Mammary epithelial cell (primary cell): ENCODE measurements at places on chromosomes 2 and 18. TPM values are rescaled to one million over a fixed set of nuclear protein-coding genes. Genes with fewer than 3 reads are reported as not detected.

DNA sequence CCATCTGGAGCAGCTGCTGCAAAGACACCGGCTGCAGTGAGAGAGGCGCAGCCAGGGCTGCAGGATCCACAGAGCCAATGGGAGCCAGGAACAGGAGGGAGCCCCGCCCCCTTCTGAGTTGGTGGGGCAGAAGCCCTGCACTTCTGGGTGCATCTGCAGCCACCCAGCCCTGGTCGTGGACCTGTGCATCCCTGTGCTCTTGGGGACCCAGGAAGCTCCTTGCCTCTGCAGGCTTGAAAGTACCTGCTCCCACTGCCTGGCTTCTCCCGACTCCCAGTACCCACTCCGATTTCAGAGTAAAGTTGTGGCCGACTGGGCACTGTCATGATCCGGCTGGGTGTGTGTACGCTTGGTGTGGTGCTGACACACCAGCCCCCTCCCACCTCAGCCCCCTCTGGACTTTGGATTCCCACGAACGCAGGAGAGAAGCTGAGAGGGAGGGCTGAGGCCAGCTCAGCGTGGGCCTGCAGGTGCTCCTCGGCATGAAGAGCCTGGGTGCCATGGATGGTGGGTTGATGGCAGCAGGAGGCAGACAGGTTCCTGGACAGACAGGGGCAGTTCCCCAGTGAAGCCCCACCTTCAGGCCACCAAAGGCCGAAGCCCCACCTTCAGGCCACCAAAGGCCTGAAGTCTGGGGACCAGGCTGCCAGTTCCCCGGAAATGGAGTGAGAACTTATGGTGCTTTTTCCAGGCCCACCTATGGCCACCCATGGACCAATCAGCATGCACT lies 34.9 kb downstream of the LRRTM4 start:
- no peak for DNase-seq

Gene NEU2
- not detected for total RNA-seq

GRCh38 chr2:203104273-203104672 lies 89.6 kb downstream of the NBEAL1 start:
- DNase-seq, result no peak

DNA sequence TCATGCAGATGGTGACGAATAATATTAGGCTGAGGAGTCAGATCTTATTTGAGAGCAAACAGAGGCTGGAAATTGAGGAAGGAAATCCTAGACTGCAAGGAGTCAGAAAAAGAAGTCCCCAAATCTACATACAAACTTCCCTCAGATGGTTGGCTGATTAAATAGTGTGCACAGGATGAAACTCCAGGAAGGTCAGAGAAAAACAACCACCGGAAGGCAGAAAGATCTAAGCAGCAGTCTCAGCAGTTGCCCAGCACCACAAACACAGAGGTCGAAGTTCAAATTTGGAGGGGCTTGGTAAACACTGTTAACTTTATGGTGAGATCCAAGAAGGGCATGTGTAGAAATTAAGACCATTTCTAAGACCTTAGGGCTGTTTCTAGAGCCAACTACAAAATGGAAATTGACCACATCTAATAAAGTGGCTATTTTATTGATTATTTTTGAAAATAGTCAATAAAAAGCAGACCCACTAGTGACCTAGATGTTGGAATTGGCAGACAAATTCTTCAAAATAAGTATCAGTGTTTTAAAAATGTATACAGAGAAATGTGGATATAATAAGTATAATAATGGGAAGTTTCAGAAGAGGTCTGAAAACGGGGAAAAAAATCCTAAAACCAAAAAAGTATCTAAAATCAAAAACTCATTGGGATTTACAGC lies 134.8 kb downstream of the GALNT1 start:
- no peak for DNase-seq

GRCh38 chr2:128433911-128434550 lies 115.4 kb upstream of the HS6ST1 start:
- DNase-seq, result no peak

DNA sequence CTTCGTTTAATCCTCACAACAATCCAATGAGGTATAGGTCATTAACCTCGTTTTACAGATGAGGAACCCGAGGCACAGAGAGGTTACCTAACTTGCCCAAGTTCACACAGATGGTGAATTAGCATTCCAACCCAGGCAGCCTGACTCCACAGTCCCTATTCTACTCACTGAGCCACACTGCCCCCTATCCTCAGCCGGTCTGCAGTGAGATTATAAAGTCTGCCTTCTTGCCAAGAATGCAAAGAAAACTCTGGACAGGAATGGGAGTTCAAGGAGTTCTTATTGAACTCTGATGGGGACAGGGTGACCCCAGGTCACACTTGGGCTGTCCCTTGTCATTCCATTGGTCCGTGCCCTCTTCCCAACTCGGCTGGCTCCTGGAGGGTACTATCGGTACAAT lies 118.1 kb upstream of the MSH6 start:
- DNase-seq, result peak; percentile 19

Gene CNTNAP5
- total RNA-seq, result not detected
